Head of caudate nucleus (tissue), 42 donors: ENCODE measurements at places on chromosomes 2 and 18.

DNA sequence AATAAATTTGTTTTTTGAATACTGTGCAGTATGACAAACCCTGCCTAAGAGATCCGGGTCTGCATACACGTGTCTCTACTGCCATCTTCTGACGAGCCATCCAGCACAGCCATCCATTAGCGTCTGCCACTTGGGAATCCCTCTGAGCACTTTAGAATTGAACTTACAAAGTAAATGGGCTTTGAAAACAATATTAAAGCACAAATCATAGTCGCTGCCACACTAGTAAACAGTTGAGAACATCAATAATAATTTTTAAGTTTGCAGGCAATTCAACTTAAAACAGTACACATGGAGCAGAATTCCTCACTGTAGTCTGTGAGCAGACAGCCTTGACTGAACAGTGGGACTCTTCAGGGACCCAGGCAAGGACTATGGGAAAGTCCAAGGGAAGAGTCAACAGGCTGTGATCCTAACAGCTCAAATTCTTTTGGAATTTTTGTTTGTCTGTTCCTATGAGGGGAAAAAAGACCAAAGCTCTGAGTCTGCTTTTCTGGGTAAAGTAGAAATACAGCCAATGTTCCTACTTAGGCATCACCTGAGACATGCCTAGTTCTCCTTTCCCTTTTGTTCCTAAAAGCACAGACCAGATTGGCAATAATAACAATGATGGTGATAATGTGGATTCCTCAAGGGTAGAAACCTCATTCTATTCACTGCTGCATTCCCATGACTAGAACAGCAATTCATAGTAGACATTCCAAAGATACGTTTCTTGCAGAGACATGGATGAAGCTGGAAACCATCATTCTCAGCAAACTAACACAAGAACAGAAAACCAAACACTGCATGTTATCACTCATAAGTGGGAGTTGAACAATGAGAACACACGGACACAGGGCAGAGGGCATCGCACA lies 92.9 kb downstream of the MREG start:
- DNase-seq = peak; percentile 71

GRCh38 chr2:107064750-107065149 lies 178.8 kb upstream of the ST6GAL2 start:
- no peak for DNase-seq

DNA sequence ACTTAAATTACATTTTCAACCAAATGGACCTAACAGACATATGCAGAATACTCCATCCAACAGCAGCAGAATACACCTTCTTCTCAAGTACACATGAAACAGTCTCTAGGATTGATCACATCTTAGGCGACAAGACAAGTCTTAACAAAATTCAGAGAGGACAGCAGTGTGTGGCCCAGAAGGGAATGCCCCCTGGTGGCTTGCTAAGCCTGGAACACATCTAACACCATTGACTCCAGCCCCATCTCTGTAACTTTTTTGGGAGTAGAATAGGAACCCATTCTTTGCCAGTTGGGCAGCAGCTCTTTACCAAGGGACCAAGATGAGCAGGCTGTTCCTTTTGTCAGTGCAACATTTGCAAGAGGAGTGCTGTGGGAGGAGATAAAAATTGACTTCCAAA lies 249.9 kb downstream of the PLCL1 start:
- DNase-seq = no peak

DNA sequence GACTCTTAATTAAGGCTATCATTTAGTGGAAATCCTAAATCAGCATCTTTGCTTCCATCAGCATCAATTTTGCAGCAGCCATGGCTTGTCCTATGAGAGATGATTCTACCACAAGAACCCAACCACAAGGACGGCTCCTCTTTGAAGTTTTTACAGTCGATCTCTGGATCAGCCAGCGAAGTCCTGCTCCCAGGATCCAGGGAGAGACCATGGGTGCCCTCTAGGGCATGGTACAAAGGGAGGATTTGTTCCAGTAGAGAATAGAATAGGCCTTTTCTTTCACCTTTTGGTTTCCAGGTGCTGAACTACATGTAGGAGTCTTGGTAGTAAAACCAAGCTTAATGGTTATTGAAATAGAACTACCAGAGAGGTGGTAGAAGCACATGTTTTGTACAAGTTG lies 52.7 kb downstream of the TMEM200C start:
- no peak for DNase-seq

GRCh38 chr2:10406016-10406415 lies 42.1 kb downstream of the ODC1 start:
- DNase-seq = no peak

GRCh38 chr2:235864302-235864701 lies 303.9 kb downstream of the GBX2 start:
- DNase-seq = no peak

DNA sequence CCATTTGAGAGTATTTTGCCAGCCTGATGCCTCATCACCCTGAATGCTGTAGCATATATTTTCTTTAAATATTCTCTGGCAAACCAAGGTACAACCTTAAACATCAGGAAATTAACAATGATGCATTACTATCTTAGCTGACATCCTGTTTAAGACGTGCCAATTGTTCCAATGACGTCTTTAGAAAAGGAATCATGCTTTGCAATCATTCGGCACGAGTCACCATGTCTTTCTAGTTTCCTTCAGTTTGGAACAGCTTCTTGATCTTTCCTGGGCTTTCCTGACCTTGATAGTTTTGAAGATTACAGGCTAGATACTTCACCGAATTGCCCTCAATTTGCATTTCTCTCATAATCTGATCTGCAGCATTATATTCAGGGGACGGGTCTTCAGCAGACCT lies 88.2 kb upstream of the GLI2 start:
- DNase-seq = no peak

- no peak for DNase-seq
Observed at GRCh38 chr2:101231240-101231639, 21.4 kb upstream of the CNOT11 start.

GRCh38 chr2:240151477-240152031 lies 11.1 kb upstream of the OTOS start:
- DNase-seq = no peak

GRCh38 chr2:100611079-100612029 lies 48.6 kb downstream of the PDCL3 start:
- no peak for DNase-seq

GRCh38 chr2:73986085-73986681 lies 1.5 kb downstream of the TET3 start:
- no peak for DNase-seq

DNA sequence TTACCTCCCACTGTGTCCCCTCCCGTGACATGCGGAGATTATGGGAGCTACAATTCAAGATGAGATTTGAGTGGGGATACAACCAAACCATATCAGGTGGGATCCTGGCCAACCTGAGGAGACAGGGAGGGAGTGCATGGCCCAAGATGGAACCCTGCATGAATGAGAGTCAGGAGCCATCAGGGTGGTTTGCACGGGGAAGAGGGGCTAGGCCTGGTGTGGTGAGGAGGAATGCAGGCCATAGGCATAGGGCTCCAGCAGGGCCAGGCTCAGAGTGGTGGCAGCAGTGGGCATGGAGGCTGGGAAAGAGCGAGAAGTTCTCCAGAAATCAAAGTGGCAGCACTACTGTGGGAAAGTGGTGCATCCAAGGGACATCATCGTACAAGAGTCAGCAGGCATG lies 74.0 kb upstream of the BCL2L11 start:
- DNase-seq = no peak
